ENCODE measurements at places on chromosomes 5 and 9.

- no peak for DNase-seq
These were observed 30.7 kb downstream of the RAI14 start for GRCh38 chr5:34686762-34687268.

- DNase-seq: no peak
These were observed 103.3 kb downstream of the ARHGEF28 start for GRCh38 chr5:73729329-73729728.

- DNase-seq: no peak
These were observed 183.0 kb upstream of the EFNA5 start for GRCh38 chr5:107853696-107854095.

DNA sequence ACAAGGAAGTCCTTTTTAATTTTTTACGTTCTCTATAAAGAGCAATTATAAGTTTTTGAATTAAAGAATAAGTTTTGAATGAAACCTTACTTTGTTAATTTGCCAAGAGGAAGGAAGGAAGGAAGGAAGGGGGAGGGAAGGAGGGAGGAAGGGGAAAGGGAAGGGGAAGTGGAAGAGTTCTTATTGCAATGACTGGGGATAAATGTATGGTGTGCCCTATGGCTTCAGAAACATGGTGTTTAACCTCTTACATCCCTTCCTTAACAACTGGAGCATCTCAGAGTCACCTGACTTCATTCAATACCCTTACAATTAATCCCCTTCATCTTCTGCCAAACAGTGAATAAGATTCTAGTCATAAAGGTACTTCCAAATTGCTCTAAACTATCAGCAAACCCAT lies 16.0 kb downstream of the CEMIP2 start:
- DNase-seq: no peak

- DNase-seq: no peak
These were observed 71.4 kb downstream of the RAPGEF6 start for GRCh38 chr5:131563434-131564228.

DNA sequence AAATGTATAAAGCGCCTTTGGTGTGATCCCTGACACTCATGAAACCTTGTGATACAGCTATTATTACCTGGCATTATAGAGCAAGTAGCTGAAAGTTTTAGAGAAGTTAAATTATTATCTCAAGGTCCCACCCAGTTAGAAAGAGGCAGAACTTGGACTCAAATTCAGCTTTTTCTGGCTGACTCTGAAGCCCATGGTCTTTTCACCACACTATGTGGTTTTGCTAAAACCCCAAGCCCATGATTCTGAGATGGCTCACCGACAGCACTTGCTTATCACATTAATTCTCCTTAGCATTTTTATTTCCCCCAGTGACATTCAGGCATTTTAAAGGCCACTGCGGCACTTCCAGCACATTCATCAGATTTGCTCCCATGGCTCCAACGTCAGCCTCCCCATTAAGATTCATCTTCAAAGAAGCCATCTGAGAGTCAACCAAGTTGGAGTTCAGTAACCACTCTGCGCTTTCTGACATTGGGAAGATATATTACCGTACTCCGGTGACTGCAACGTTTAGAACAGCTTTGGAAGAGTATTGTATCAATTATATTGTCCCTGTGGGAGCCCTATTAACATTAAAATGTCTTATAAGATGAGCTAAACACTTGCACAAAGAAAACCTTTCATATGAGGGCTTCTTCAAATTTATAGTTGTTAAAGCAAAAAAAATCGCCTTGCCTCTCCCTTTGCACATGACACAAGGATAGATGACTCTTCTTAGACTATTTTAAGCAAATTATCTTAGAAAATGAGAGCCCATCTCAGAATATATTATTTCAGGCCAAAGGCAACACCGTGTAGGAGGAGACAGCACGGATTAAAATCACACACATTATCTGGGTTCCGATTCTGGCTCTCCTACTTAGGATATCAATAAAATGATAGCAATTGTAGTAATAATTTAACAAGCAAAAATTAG lies 638.1 kb downstream of the ACTL7B start:
- DNase-seq: no peak

DNA sequence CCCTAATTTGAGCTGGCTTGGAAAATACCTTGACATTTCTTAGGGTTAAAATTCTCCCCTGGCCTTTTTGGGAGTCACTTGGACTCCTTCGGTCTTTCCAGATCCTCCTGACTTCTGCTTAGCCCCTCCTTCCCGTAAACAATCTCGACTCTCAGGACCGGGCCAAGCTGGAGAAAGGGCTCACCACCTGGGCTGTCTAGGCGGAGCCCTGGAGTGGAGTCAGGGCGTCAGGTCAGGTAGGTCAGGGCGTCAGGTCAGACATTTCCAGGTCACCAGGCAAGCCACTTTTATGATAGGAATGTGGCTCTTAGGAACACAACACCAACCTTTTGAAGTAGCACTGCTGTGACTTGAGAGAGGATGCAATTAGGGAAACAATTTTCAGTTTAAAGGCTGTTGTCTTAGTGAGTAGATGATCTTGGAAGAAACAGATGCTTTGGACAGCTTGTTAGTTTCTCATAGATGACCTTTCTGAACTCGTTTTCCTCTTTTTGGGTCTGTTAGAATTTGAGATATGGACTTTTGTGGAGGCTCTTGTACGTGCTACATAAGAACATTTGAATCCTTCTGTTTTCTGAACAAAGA lies 12.8 kb downstream of the OSTF1 start:
- no peak for DNase-seq

- DNase-seq: no peak
These were observed 2.9 kb downstream of the HTR1A start for GRCh38 chr5:63959177-63959982.

DNA sequence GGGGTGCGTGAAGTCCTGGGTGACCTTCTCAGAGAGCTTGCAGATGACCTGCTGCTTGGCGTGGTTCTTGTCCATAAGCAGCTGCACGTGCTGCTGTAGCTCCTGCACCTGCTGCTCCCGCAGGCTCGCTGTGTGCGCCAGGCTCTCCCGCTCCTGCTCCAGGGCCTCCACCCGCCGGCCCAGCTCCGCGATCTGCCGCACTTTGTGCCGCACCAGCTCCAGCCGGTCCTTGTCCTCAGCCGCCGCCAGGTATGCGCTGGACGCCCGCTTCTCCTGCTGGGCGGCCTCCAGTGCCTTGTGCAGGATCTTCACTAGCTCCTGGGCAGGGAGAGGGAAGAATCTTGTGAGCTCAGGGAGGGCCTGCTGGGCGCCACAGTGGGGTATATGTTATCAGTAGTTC lies 28.5 kb upstream of the CORO2A start:
- no peak for DNase-seq

DNA sequence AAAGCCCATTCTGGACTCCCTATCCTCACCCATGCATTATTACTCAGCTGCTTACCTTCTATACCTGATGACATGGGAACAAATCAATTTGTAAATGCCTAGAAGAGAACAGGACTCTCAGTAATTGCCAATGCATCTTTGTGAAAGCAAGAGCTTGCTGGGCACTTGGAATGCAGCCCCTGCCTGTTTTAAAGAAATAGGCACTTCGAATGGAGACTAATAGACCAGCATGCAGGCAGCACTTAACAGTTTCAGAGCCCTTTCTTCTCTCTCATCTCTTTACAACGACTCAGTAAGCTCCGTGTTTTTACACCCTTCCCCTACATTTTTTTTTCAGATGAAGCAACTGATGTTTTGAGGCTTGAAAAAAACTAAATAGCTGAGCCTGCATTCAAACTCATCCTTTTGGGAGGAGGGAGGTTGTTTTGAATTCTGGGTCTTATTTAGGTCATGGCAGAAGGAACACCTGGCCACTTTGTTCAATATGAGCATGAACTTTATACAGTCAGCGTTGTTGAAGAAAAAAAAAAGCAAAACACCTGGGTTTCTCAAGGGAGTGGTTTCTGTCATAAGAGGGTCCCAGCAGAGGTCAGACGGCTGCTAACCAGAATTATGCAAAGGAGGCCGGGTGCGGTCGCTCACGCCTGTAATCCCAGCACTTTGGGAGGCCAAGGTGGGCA lies 34.6 kb upstream of the WHRN start:
- DNase-seq: no peak

DNA sequence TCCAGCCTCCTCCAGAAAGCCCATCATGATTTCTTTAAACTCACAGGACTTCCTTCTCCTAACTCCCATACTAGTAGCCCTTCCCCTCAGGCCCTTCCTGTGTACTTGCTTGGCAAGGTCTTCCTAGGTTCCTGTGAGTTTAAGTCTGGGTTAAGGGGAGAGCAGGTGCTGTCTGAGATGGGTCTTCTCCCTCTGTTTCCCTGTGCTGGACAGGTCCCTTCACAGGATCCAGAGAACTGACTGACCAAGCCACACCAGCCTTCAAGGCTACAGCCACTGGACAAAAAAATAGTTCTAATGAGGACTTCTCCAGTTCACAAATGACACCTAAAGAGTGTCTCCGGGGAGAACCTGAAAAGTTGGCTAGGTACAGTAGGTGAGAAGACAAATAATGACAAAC lies 29.5 kb upstream of the MYORG start:
- DNase-seq: no peak

- DNase-seq: no peak
These were observed 49.2 kb downstream of the TIMD4 start for GRCh38 chr5:156913719-156914370.

DNA sequence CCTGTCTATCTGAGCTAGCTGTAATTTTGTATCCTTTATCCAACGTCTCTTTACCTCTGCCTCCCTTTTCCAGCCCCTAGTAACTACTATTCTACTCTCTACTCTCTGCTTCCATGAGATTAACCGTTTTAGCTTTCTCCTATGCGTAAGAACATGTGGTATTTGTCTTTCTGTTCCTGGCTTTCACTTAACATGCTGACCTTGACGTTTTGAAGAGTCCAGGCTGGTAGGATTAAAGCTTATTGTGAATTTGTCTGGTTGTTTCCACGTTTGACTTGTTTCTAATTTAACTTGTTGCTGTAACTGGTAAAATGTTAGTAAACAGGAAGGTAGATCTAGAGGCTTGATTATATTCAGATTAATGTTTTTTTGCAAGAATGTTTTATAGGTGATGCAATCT lies 385.3 kb downstream of the PSAT1 start:
- no peak for DNase-seq

- DNase-seq: peak; percentile 20
These were observed 1.3 kb downstream of the SDHA start for GRCh38 chr5:219460-219863.

GRCh38 chr9:99851500-99851822 lies 29.8 kb downstream of the NR4A3 start:
- DNase-seq: peak; percentile 60

- no peak for DNase-seq
These were observed 18.7 kb upstream of the CLPTM1L start for GRCh38 chr5:1363581-1363980.

DNA sequence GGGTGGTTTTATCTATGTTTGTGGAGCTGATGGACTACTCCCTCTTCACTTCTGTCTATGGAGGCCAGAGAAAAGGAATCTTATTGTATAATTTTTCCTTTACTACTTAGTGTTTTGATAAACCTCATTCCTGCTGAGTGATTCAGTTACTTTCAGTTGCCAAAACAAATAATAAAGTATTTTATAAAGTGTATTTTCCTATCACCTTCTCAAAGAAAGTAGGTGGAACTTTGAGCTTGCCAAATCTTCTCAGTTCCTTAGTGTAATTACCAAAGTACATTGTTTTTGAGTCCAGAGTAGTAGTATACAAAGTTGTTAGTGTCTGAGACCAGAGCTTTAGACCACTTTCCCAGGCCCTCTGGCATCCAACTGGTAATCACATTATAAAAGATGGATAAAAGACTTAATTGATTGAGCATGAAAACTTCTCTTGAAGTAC lies 13.5 kb downstream of the RABGAP1 start:
- no peak for DNase-seq

DNA sequence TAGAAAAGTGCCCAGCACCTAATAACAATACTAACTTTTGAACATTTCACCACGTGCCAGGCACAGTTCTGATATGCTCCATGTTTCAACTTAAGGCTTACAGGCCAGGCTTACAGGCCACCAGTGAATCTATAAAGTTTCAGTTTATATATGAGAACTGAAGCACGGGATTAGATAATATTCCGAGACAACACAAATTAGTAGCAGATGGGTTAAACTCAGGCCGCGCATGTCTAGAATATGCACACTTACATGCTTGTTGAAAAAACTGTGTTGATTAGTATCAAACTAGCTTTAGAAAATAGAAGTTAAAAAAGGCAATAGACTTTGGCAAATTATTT lies 587.9 kb downstream of the MTRR start:
- no peak for DNase-seq

- no peak for DNase-seq
These were observed 37.3 kb downstream of the PIP5K1B start for GRCh38 chr9:68742333-68742730.

GRCh38 chr5:132019857-132020555 lies 8.5 kb upstream of the ACSL6 start:
- peak; percentile 78 for DNase-seq

DNA sequence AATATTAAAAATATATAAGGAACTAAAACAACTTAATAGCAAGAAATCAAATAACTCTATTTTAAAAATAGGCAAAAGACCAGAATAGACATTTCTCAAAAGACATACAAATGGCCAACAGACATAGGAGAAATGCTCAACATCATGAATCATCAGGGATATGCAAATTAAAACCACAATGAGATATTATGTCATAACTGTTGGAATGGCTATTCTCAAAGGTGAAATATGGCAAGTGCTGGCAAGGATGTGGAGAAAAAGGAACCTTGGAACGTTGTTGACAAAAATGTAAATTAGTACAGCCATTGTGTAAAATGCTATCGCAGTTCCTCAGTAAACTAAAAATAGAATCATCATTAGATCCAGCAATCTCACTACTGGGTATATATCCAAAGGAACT lies 468.5 kb downstream of the NFIB start:
- no peak for DNase-seq

DNA sequence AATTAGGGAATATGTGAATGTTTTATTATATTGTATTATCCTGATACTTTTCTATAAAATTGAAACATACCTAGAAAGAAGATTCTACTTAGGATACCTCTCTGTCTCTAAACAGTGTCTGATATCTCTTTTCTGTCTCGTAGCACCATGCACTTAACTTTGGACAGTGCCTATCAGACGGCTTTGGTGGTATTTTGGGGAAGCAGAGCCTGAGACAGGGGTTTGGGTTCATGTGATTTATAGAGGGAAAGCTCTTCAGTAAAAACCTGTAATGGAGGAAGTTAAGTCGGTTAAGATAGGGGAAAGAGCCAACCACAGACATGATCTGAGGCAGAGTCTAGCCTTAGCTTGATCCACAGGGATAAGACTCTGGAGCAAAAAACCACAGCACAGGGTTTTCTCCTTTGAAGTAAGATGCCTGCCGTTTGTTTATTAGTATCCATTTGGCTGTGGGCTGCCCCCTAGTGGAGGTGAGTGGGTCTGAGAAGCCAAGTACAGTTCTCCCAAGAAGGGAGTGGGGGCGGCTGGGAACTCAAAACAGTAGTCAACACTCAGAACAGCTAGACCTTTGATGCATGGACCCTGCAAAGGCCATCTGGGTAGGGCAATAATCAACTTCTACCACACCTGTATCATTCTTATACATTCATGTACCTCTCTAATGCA lies 141.2 kb upstream of the ASTN2 start:
- DNase-seq: peak; percentile 12

DNA sequence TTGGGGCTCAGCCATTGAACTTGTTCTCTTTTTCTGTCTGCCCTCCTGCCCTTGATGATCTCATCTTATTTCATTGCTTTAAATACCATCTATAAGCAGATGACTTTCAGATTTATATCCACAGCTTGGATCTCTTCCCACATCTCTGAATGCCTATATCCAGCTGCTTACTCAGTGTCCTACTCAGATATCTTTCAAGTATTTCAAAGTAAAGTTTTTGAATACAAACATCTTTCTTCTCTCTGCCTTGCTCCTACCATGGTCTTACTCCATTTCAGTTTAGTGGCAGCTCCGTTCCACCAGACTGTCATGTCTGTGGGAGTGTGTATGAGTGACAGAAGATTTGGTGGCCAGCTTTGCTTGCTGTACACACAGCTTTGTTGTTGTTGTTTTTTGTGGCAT lies 59.7 kb downstream of the ERBIN start:
- DNase-seq: no peak

- DNase-seq: peak; percentile 38
These were observed 7.0 kb downstream of the IGFBPL1 start for GRCh38 chr9:38417003-38417945.

All from stimulated activated naive CD8-positive, alpha-beta T cell treated with anti-CD3 and anti-CD28 coated beads, Interleukin-15, amount 100 ng/mL, for 72 hours (primary cell).